KG1 (cell line): ENCODE measurements at places on chromosomes 16 and 17.

- DNase-seq: peak; percentile 68
These were observed 596 bp upstream of the PFN1 start for GRCh38 chr17:4948931-4949320.

DNA sequence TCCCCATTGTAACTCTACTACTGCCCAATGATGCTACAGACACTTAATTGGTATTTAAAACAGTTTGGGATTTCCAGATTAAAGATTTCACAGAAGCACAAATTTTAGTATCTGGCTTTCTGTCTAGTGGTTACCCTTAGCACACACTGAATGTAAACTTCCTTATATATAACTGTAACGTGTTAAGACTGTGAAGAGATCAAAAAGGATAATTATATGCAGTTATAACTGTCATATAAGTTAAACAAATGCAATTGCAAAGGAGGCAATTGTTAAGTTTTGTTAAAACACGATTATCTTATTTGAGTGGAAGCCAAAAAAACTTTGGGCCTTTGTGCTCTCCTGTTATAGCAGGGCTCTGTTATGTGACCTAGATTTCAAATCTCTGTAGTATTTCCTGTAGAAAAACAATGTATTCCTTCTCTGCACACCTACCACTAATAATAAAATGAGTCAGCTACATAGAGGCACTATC, 147.9 kb downstream of the STXBP4 start:
- no peak for DNase-seq

DNA sequence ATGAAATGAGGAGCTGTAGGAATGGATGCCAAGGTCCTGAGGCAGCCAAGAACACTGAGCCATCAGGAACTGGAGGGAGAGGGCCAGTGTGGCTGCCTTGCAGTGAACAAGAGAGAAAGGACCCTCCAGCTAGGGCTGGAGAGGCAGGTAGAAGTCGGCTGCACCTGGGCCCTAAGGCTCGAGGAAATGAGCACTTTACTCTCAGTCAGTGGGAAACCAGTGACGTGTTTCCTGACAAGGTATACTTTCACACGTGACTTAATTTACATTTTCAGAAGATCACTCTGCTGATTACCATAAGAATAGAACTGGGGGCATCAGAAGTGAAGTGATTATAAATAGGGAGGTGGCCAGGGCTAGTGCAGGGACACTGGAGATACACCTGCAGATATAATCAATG, 115.2 kb downstream of the C17orf67 start:
- DNase-seq: no peak

DNA sequence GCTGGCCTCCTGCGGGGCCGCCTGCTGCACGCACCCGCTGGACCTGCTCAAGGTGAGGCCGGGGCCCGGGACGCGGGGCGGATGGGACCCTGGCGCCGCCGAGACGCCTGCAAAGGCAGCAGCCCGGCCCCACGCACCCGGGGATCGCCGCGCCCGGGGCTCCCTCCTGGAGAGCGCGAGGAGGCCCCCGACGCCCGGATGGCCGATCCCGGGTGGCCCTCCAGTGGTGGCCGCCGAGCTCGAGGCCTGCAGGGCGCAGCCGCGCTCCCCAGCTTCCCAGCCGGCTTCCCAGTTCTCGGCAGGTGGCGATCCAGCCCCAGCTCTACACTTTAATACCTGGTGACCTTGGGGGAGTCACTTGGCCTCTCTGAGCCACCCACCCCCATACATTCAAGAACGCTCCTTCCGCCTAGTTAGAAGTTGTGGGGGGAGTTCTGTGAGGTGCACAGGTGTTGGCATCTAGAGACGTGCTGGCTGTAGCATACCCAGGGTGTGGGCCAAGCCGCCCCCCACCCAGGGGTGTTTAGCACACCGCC, 452 bp downstream of the SLC25A10 start:
- DNase-seq: no peak

GRCh38 chr16:23107936-23108335, 41.3 kb downstream of the USP31 start:
- DNase-seq: no peak

DNA sequence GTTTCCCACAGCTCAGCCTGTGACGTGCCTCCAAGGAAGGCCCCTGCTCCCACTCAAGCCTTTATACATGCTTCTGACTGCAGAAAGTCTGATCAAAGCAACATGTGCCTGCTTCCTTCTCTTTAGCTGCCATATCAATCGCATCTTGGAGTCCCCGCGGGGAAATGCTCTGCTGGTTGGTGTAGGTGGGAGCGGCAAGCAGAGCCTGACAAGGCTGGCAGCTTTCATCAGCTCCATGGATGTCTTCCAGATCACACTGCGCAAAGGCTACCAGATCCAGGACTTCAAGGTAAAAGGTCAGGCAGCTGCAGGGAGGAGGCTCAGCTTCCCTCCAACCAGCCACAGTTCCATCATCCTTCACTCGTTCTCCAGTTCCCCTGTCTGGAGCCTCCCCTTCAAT, 189.7 kb downstream of the ZNF18 start:
- DNase-seq: no peak

DNA sequence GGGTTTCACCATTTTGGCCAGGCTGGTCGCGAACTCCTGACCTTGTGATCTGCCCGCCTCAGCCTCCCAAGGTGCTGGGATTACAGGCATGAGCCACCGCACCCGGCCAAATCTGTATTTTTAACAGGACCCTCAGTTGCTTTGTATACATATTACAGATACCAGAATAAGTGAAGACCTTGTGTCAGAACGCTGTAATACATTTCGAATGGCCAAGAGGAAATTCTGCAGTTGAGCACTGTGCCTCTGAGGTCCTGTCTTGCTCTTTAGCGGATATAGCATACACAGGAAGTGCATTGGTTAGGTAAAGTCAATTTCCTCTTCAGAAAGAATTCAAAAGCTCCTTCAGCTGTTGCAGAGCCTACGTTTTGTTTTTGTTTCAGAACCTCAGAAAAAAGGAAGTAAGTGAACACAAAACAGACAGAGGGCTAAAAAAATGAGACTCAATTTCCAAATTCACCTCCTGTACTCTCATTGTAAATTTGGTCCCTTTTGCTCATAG, 15.7 kb downstream of the CRLF3 start:
- DNase-seq: peak; percentile 59

DNA sequence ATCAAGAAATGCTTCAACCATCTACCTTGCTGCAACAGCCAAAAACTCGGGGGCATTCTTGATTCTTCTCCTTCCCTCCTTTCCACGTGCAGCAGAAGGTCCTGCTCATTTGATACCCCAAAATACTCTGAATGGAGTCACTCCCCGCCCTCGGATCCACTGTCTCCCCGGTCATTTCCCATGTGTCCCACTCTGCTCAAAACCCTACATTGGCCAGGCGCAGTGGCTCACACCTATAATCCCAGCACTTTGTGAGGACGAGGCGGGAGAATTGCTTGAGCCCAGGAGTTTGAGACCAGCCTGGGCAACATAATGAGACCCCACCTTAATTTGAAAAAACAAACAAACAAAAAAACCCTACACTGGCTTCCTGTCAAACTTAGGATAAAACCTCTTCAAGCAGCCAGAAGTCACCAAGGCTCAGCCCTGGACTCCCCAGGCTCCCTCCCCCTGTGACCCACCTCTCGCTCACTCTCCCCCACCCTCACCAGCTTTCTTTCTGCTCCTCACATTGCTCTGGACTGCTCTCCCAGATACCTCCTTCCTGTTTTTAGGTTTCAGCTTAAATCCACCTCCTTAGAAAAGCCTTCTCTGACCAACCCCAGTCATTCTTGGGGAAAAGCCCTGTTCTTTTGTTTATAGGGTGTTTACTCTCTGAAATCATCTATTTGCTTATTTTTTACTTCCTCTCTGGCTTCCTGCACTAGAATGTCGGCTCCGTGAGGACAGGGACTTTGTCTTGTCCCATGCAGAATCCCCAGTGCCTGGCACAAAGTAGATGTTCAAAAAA, 2.8 kb downstream of the SLC13A2 start:
- DNase-seq: no peak

- no peak for DNase-seq
These were observed 3.7 kb downstream of the VEZF1 start for GRCh38 chr17:57984261-57984890.

DNA sequence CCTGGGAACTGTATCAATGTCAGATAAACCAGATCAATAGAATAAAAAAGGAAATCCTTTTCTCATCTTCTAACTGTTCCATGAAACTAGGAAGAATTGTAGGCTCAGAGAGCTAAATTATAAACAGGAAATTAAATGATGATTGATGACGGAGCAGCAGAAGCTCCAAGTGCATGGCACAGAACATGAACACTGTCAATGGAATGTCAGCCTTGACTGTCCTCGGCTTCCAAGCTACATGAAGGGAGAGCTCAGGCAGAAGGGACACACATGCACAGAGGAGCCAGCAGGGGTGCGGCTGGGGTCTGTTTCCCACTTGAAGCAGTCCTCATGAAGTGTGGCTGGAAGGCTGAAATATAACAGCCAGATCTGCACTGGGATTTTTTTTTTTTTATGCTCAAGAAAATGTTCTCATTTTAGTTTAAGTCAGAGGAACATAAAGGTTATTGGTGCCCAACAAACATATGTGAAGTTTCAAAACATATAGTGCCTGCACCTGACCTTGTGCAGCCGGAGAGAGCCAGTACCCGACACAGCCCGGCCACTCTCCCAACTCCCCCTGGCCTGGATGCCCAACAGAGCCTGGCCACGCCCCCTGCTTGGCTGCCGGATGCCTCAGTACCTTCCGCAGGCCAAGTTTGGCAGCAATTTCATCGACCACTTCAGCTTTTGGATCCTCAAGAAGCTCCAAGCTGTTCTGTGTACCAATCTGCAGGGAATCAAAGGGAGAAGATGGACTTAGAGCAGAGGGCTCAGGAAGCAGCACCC, 37.0 kb downstream of the NPLOC4 start:
- DNase-seq: no peak

DNA sequence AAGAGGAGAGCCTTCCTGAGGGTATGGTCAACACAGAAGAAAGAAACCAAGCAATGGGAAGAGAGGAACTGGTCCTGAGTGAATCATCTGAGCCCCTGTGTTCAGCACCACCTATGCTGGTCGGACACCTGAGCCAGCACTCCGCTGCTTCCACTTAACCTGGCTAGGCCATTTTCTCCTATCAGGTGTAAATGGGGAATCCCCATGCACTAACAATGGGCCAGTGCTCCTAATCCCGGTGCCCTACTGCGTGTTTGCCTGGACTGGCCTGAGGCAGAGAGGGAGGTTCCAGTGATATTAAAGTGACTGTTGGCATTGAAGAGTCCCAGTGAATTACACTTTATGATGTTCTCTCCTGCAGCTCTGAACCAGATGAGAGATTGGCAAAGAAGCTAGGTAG, 34.4 kb upstream of the XYLT2 start:
- DNase-seq: no peak

DNA sequence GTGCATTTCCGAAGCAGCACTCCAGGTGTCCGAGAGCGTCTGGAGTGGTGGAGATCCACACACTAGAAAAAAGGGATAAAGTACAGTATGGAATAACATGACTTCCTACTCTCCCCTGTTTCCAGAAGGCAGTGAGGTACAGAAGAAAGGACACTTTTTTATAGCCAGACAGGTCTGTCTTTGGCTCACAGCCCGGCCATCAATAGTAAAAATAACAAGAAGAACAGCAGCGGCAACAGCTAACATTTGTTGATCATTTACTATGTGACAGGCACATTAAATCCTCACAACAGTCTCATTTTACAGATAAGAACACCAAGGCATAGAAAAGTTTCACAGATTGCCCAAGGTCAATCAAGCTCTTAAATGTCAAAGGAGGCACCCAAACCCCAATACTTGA, 16.2 kb downstream of the DYNLRB2 start:
- DNase-seq: no peak

DNA sequence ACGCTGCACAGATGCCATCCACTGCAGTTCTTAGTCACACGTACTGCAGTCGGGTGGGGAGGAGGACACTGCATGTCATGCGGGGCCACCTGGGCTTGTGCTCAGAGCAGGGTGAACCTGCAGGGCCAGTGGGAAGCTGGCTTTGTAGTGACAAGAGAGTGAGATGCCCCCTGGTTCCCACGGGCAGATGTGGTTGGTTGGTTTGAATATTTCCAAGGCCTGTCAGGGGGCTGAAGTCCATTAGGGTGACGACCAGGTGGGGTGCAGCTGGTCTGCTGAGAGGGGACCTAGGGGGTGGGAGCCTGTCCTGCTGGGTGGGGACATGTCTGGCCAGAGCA, 14.3 kb downstream of the ZNF213 start:
- no peak for DNase-seq

GRCh38 chr17:71919186-71919585, 201.6 kb upstream of the SOX9 start:
- DNase-seq: no peak

DNA sequence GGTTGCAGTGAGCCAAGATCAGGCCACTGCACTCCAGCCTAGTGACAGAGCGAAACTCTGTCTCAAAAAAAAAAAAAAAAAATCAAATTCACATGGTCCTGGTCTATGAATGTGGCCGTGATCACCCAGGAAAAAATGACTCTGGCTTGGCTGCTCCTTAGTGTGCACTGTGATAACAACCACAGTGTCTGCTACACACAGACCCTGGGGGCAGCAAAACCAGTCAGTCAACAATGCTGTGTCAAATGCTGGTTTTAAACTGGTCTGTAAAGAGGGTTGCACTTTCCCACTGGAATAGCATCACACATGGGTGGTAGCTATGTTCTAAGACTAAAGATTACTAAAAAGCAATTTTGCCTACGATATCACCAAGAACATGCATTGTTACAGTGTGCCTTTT, 71.0 kb downstream of the ARHGAP17 start:
- DNase-seq: no peak

- DNase-seq: no peak
These were observed 170.7 kb downstream of the CYB561 start for GRCh38 chr17:63275318-63275970.

GRCh38 chr17:27494192-27495091, 38.2 kb downstream of the KSR1 start:
- no peak for DNase-seq

GRCh38 chr17:5468075-5468473, 708 bp downstream of the DHX33 start:
- DNase-seq: no peak

DNA sequence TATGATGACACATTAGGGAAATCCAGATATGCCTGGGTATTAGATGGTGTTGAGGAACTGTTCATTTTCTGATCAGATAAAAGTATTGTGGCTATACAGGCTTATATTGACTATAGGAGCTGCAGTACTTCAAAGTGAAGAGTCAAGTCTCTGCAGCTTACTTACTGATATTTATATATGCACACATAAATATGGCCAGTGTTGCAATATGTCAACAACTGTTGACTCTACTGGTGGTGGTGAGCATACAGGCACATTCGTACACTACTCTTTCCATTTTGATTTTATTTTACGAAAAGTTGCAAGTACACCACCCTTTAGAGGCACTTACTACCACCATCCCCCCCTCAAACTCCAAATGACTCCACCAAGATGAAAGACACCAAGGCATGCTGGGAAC, 2.5 kb downstream of the CIAO2B start:
- no peak for DNase-seq
